Stimulated activated CD8-positive, alpha-beta memory T cell treated with anti-CD3 and anti-CD28 coated beads, Interleukin-7, amount 100 ng/mL, for 1 hour (primary cell): ENCODE measurements at places on chromosomes 7 and 10.

DNA sequence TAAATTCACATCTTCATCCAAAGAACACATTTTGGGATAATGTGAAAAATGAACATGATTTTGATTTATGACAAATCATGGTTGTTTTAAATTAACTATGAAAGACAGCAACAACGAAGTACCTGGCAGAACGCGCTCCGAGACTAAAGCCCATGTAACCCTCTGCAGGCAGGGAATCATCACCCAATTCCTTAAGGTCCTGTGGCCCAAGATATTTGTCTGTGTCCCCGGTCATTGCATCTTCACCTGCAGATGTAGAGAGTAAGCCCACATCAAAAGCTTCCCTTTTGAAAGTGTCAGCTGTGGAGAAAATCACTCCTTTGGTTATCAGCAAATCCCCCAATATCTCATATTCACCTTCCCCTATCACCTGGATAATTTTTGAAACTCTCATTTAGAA lies 232.5 kb upstream of the CCDC6 start:
- no peak for DNase-seq

- DNase-seq, result no peak
These were observed 14.0 kb upstream of the RALA start for GRCh38 chr7:39609113-39609934.

- DNase-seq, result no peak
These were observed 17.1 kb upstream of the TMEM120A start for GRCh38 chr7:76011442-76011861.

GRCh38 chr10:111076191-111076681 lies 593 bp upstream of the ADRA2A start:
- no peak for DNase-seq

GRCh38 chr7:22390516-22390915 lies 33.6 kb upstream of the RAPGEF5 start:
- no peak for DNase-seq
